ENCODE measurements at places on chromosomes 12 and 14. TPM values are rescaled to one million over a fixed set of nuclear protein-coding genes. Genes with fewer than 3 reads are reported as not detected.

The HOXC12 gene
- not detected for total RNA-seq

- H3K4me3 ChIP-seq = no peak overlapping the region
- no peak overlapping the region for H3K27ac ChIP-seq
- H3K27me3 ChIP-seq = no peaks in the 10 kb centered on the region
Observed at GRCh38 chr12:15256761-15257160, 35.5 kb upstream of the RERG start.

The NYNRIN gene
- total RNA-seq = 33.5 TPM

The EIF2B2 gene
- 39.6 TPM for total RNA-seq

GRCh38 chr14:71967704-71968103 lies 35.5 kb downstream of the RGS6 start:
- no peaks in the 10 kb centered on the region for H3K36me3 ChIP-seq
- H3K4me1 ChIP-seq = no peaks in the 10 kb centered on the region
- H3K27ac ChIP-seq = no peak overlapping the region
- no peak for DNase-seq

The BLOC1S1 gene
- 71.2 TPM for total RNA-seq

GRCh38 chr14:99964979-99965378 lies 100.2 kb upstream of the EVL start:
- DNase-seq = no peak
- H3K4me1 ChIP-seq = peaks cover 12% of the 10 kb centered on the region
- H3K4me3 ChIP-seq = no peak overlapping the region
- H3K27ac ChIP-seq = no peak overlapping the region
- peaks cover 11% of the 10 kb centered on the region for H3K36me3 ChIP-seq
- peaks cover 6% of the 10 kb centered on the region for H3K27me3 ChIP-seq

The NRIP2 gene
- total RNA-seq = not detected

DNA sequence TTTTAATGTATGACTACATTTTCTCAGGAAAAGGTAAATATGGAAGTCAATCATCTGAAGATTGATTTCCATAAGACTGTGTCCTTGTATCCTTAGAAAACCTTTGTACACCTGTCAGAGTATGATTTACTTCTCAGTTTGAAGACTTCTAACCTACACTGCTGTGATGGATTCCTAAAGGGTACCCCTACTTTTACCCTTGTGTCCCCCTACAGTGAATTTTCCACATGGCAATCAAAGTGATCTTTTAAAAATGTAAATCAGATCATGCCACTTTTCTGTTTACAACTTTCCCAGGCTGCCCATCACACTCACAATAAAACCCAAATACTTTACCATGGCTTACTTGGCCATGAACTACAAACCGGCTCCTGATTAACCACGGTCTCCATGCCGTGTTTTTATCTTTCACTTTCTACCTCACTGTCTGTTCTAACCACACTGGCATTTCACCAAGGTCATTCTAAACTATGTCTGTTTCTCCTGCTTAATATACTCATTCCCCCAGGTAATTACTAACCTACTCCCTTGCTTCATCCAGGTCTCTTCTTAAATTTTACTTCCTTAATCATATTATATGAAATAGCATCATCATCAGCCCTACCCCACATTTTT lies 8.1 kb downstream of the DNAI7 start:
- no peak overlapping the region for H3K4me3 ChIP-seq
- no peaks in the 10 kb centered on the region for H3K27me3 ChIP-seq
- no peaks in the 10 kb centered on the region for H3K36me3 ChIP-seq
- DNase-seq = no peak

The MYH7 gene
- total RNA-seq = not detected

DNA sequence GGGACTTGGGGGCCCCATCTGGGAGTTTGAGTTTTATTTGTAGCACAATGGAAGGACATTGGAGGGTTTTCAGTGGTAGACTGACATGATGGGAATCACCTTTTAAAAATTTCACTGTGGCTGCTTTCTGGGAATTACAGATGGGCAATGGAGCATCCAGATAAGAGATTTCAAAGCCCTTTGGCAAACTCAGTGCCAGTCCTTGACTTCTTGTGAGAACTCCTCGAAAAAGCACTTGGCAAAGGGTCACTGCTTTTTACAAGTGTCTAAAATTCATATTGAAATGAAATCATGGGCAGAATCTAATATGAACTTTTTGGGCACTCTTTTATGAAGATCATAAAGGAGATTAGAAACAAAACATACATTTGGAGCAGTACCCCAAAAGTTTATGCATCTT lies 34.3 kb upstream of the IGF1 start:
- no peak overlapping the region for H3K27ac ChIP-seq
- peaks cover 1% of the 10 kb centered on the region for H3K27me3 ChIP-seq
- H3K4me1 ChIP-seq = no peaks in the 10 kb centered on the region

DNA sequence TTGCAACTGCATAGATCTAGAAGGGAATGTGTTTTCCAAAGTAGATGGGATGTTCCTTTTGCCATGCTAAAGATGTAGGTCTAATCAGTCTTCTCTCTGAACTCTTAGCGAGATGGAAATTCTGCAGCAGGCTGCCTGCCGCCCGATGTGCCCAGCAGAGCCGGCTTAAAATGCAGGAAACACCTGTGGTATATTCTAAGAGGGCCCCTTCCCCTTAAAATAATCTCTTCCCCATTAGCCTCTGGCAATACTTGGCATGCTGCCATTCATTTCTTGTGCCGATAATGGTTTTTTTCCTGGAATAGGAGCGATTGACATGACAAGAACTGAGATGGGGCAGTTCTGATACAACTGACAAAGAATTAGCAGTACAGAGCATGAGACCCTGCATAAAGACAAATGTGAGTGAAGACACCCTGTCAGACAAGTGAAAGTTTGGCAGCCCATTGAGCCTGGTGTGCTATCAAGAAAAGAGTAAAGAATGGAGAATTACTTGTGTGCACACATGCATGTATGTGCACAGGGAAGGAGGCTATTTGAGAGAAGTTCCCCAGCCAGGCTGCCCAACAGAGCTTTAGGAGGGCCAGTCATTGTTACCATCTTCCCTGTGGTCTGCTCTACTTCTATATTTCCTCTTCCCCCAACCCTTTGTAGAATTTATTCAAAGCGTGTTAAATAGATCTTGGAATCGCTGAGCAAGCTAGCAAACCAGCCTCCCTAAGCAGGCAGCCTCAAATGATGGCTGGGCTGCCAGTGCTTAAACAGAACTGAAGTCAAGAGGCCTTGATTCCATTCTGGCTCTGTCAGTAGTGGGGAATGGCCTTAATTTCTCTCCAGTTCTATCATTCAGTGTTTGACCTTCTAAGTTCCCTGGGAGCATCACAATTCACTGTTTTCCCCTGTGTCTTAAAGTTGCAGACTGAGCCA lies 29.6 kb upstream of the NTF3 start:
- peaks cover 7% of the 10 kb centered on the region for H3K4me1 ChIP-seq
- no peaks in the 10 kb centered on the region for H3K36me3 ChIP-seq
- no peak overlapping the region for H3K4me3 ChIP-seq

DNA sequence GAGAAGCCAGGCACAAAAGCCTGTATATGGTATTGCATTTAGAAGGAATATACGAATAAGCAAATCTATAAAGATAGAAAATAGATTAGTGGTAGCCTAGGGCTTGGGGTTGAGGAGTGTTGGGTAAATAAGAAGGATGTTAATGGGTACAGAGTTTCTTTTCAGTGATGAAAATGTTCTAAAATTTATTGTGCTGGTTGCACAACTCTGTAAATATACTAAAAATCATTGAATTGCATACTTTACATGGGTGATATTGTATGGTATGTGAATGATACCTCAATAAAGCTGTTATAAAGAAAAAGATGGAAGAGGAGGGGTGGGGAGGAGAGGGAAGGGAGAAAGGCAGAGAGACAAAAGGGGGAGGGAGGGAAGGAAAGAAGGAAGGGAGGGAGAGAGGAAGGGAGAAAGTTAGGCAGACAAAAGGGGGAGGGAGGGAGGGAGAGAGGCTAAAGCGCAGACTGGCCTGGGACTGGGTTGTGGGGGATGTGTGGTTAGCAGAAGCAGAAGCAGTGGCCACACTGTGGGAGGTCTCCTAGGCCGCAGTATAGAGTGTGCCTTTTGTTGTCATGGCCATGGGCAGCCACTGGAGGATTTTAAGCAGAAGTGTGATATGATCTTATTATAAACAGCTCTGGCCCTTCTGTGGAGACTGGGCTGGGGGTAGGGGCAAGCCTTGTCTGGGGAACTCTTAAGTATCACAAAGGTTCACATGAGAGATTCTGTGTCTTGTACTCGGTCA lies 73.6 kb upstream of the ELK3 start:
- DNase-seq = no peak
- no peak overlapping the region for H3K27ac ChIP-seq
- peaks cover 1% of the 10 kb centered on the region for H3K27me3 ChIP-seq
- no peak overlapping the region for H3K4me3 ChIP-seq
- peaks cover 4% of the 10 kb centered on the region for H3K4me1 ChIP-seq

The M6PR gene
- 98.8 TPM for total RNA-seq

DNA sequence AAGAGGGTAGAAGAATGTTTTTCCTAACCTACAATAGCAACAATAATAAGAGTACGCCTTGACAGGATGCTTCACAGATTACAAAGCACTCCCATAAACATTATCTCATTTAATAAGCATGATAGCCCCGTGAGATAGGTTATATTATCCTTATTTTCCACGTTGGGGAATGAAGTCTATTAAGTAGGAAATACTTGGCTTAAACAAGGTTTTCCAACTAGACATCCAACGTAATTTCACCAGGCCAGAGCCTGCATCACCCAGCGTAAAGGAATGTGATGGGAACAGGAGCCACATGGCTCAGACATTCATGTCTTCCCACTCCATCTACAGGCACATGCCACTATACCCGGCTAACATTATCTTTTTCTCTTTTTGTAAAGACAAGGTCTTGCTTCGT lies 223.4 kb upstream of the AMIGO2 start:
- peaks cover 14% of the 10 kb centered on the region for H3K4me1 ChIP-seq
- no peak overlapping the region for H3K27ac ChIP-seq
- no peak overlapping the region for H3K4me3 ChIP-seq
- no peak for DNase-seq

DNA sequence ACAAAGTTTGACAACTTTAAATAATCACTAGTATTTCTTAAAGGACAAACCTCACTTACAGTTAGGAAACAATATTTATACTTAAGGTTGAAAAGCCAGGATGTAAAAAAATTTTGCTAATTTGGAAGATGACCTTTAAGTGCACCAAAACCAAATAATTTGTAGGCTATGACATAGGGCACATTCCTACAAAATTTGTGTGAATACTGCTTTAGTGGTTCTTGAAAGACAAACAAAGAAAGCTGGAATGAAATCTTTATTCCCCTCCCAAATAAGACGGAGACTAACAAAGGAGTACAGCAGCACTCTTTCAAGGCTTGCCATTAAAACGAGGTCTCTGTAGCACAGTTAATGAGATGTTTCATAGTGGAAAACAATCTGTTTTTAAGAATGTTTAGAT lies 45.6 kb downstream of the MSRB3 start:
- H3K4me1 ChIP-seq = no peaks in the 10 kb centered on the region
- no peak for DNase-seq
- no peak overlapping the region for H3K27ac ChIP-seq
- no peaks in the 10 kb centered on the region for H3K27me3 ChIP-seq

DNA sequence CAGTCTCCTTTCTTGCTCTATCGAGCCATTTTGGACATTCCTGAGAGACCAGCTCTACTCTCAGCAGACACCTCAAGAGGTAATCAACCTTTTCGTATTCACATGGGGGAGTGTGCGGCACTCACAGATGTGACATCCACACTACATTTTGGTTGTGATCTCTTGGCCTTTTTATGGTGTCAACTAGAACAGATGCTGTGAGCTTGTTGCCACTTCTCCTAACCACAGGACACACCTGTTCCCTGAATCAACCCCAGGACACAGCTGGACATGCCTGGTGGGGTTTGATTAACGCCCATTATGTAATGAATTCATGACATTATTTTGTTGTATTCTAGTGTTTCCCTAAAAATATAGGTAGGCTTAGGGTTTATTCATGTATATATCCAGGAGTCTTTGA lies 1143.6 kb downstream of the TMEM121 start:
- no peak for DNase-seq
- H3K27ac ChIP-seq = no peak overlapping the region
- no peaks in the 10 kb centered on the region for H3K4me1 ChIP-seq
- no peaks in the 10 kb centered on the region for H3K27me3 ChIP-seq

GRCh38 chr12:108565976-108566375 lies 3.6 kb downstream of the ISCU start:
- peak overlapping the region; percentile 63 for H3K4me3 ChIP-seq
- peak overlapping the region; percentile 86 for H3K27ac ChIP-seq
- H3K36me3 ChIP-seq = no peaks in the 10 kb centered on the region

DNA sequence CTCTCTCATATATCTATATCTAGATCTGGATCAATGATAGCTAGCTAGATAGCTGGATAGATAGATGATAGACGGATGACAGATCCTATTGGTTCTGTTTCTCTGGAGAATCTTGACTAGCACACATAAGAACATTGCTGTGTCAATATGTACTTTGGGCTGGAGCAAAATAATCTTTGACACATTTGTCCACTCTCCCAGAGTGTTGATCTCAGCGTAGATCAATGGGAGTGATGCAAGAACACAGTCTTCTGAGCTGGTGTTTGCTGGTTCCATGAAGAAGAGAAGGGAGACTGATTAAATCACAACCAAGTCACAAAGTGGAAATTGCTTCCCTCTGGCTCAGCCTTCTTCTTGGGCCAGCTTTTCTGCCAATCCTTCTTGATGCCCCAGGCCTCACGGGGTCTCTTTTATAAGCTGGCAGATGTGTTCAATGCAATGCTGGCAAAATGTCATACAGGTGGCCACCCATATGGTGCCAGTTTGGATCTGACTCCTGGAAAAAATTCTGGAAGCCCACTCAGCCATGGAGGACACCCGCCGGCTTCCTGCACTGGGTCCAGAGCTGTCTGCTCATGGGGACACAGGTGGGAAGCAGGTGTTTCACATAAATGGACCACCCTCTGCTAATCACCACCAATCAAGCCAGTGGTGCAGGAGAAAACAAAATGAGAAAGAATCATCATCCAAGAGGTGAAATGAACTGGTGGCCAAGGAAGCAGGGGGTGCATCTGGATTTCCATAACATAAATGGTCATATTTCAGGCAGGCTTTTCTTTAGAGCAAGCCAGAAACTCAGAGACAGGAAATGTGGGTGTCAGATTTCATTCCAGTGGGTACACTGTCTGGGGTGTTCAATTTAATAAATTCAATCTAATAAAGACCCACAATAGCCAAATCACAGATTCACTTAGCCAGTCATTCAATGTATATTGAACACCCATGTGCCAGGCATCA lies 310.3 kb downstream of the DPF3 start:
- no peak for DNase-seq
- no peaks in the 10 kb centered on the region for H3K4me1 ChIP-seq
- H3K4me3 ChIP-seq = no peak overlapping the region
- no peak overlapping the region for H3K27ac ChIP-seq

The ARHGEF40 gene
- 42.4 TPM for total RNA-seq

The HOXC13 gene
- not detected for total RNA-seq

The SLC8A3 gene
- 9.8 TPM for total RNA-seq

GRCh38 chr14:100312877-100313400 lies 6.7 kb upstream of the SLC25A29 start:
- H3K27ac ChIP-seq = peak overlapping the region; percentile 94
- DNase-seq = peak; percentile 13
- peaks cover 14% of the 10 kb centered on the region for H3K27me3 ChIP-seq
- H3K4me3 ChIP-seq = peak overlapping the region; percentile 63
- H3K4me1 ChIP-seq = peaks cover 34% of the 10 kb centered on the region

The DNAI7 gene
- total RNA-seq = 0.76 TPM

The WSCD2 gene
- total RNA-seq = 1.4 TPM

GRCh38 chr12:125299840-125300239 lies 234.6 kb downstream of the AACS start:
- peaks cover 17% of the 10 kb centered on the region for H3K4me1 ChIP-seq
- no peak overlapping the region for H3K4me3 ChIP-seq
- no peak overlapping the region for H3K27ac ChIP-seq

The PPP1R1A gene
- total RNA-seq = 47.6 TPM
